T-helper 17 cell (primary cell): ENCODE measurements at places on chromosomes 3 and 15. TPM values are rescaled to one million over a fixed set of nuclear protein-coding genes. Genes with fewer than 3 reads are reported as not detected.

- no peaks in the 10 kb centered on the region for H3K27me3 ChIP-seq
- DNase-seq = no peak
- peaks cover 4% of the 10 kb centered on the region for H3K36me3 ChIP-seq
- H3K27ac ChIP-seq = no peak overlapping the region
- no peak overlapping the region for H3K4me3 ChIP-seq
Observed at GRCh38 chr15:101288905-101289513, 6.0 kb downstream of the SNRPA1 start.

- DNase-seq = no peak
- H3K4me3 ChIP-seq = no peak overlapping the region
- peaks cover 6% of the 10 kb centered on the region for H3K27me3 ChIP-seq
- peaks cover 3% of the 10 kb centered on the region for H3K36me3 ChIP-seq
- no peak overlapping the region for H3K27ac ChIP-seq
Observed at GRCh38 chr15:52251144-52251860, 44.3 kb downstream of the MYO5C start.

The SLC12A6 gene
- total RNA-seq = 57.9 TPM

- peaks cover 3% of the 10 kb centered on the region for H3K36me3 ChIP-seq
- peaks cover 68% of the 10 kb centered on the region for H3K27me3 ChIP-seq
- H3K4me1 ChIP-seq = peaks cover 10% of the 10 kb centered on the region
Observed at GRCh38 chr15:79090487-79091203, at the start of gene RASGRF1. Gene RASGRF1 (minus strand): TSS chr15:79090780. CDS start chr15:79090498, 282 bp downstream.

DNA sequence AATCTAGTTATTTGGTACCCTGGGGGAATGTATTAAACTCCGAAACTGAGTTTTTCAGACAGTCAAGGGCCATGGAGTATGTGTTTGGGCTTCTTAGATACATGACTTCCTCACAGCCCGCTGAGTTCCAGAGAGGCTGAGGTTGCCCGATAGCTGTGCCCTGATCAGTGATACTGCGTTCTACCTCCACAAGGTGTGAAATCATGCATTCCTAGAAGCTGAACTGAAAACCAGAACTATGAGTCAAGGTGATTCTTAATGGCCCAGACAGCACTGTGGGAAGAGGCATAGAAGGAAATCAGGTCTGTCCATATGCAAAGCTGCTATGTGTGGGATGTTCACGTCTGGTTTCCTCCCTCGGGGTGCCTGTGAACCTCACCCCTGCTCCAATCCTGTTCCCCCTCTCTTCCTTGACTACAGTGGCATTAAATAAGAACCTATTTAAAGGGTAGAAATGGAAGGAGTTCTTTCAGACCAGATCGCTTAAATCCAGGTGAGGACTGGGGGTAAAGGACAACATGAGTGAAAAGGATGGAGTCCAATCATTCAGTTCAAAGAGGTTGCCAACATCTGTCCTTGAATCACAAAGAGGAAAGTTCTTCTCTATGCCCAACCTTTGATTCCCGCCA is 74.3 kb downstream of the MYO1E start:
- no peaks in the 10 kb centered on the region for H3K36me3 ChIP-seq
- H3K4me1 ChIP-seq = peaks cover 26% of the 10 kb centered on the region
- no peaks in the 10 kb centered on the region for H3K27me3 ChIP-seq
- no peak for DNase-seq
